Stimulated activated CD8-positive, alpha-beta memory T cell treated with anti-CD3 and anti-CD28 coated beads, Interleukin-4, amount 100 ng/mL, for 4 hours (primary cell): ENCODE measurements at places on chromosomes 1 and 21.

GRCh38 chr1:186060226-186060625 lies 314.8 kb downstream of the TPR start:
- no peak for DNase-seq

GRCh38 chr21:43024439-43025136 lies 50.2 kb downstream of the PKNOX1 start:
- no peak for DNase-seq

DNA sequence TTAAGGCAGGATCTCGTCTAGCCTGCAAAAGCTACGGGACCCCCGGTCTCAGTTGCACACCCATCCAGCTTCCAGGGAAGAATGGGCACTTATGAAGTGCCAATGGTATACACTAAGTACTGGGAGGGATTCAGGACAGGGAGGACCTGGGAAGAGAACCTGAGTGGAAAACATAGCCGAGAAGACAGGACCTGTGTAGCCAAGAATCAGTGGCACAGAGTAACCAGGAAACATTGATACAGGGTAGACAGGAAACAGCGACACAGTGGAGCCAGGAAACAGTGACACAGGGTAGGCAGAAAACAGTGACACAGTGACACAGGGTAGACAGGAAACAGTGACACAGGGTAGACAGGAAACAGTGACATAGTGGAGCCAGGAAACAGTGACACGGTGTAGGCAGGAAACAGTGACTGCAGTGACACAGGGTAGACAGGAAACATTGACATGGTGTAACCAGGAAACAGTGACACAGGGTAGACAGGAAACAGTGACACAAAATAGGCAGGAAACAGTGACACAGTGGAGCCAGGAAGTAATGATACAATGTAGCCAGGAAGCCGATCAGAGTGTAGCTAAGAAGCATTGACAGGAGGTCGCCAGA lies 138.0 kb upstream of the ARHGEF16 start:
- DNase-seq: no peak

- DNase-seq: no peak
These were observed 30.7 kb downstream of the ITPKB start for GRCh38 chr1:226708342-226708780.

DNA sequence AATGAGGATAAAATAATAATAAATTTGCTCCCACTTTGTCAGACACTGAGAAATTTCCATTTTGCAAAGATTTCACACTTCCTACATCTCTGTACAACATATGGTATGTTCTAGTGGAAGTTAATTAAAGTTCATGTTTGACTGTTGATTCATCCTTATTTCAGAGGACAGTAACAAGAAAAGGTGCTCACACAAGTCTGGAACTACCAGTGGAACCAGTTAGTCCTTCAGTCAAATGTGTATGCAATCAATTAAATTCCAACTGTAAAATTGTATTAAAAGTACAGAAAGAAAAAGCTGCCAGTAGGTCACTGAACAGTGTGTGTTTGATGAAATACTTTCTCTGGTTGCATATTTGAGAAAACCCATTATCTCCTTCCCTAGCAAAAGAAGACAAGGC lies 496.0 kb upstream of the PKN2 start:
- no peak for DNase-seq

- no peak for DNase-seq
These were observed 16.8 kb downstream of the LAMC1 start for GRCh38 chr1:183039985-183040447.
